ENCODE measurements at places on chromosomes 2 and 18.

DNA sequence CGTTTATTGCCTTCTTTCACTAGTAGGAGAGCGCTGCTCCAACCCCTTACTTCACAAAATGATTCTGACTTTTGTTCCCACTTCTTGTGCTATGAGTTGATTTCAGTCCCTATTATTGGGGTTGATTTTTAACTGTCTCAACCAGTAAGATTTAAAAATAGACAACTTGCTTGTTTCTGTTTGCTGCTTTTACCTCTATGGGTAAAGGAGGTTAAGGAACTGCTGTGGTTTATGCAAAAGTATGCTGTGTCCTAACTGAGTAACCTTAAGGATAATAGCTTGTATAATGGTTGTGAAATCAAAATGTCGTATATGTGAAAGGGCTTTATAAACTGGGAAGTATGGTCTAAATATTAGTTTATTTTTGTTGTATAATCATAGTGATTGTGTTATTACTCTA lies 22.6 kb downstream of the ALMS1 start:
- DNase-seq: no peak

- DNase-seq: no peak
Observed at GRCh38 chr2:121213386-121213785, 71.6 kb downstream of the TFCP2L1 start.

DNA sequence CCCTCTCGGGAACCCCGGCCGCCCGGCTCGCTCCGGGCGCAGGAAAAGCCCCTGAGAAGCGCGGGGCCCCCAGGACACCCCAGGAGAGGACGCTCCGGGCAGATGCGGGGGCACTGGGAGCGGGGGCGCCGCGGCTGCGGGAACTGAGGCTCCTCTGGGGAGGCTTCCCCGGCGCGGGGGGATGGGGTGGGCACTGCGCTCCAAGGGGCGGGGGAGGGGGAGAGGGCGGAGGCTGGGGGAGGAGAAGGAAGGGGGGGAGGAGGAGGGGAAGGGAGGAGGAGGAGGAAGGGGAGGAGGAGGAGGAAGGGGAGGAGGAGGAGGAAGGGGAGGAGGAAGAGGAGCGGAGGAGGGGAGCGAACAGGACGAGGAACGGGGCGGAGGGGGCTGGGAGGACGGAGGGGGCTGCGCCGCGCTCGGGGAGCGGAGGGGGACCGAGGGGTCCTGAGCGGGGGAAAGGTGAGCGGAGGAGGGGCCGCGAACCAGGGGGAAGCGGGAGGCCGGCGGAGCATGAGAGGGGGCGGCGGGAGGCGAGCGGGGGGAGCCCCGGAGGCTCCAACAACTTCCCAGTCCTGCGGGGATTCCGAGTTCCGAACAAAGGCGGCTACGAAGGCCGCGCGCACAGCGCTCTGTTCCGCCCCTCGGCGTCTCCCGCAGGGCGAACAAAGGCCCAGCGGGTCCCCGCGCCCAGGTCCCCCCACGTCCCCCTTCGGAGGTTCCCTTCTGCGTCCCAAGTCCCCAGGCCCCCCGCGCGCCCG lies 742 bp downstream of the PXDN start:
- DNase-seq: peak; percentile 70

- no peak for DNase-seq
Observed at GRCh38 chr18:23798249-23798648, 109.0 kb downstream of the LAMA3 start.

DNA sequence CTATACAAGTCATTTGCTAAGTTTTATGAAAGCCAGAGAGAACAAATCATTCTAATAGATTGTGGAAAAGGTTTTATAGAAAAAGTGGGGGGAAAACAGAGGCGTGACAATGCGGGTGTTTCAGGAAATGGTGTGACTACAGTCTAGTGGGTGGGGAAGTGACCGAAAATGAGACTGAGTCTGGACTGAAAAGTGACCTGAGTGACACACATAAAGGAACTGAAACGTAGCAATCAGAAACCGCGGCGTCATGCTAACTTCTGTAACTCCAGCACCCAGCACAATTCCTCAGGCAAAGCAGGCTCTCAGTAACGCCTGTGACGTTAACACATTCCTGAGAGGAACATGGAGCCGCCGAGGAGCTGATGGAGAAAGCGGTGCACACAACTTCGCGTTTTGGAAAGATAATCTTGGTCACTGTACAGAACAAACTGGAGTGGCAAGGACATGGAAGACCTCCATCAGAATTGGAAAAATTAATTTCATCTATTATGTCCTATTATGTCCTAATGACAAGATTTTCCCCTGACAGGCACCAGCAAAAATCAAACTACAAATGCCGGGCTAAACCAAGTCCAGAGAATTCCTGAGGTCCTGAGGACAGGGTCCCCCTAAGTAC lies 1.4 kb upstream of the CD226 start:
- peak; percentile 14 for DNase-seq

All from tongue (tissue), 3 donors.